Mesothelial cell of epicardium (in vitro differentiated cells): ENCODE measurements at places on chromosomes 13 and 19. TPM values are rescaled to one million over a fixed set of nuclear protein-coding genes. Genes with fewer than 3 reads are reported as not detected.

GRCh38 chr13:48662226-48662625 lies 8.5 kb downstream of the CYSLTR2 start:
- DNase-seq: no peak

DNA sequence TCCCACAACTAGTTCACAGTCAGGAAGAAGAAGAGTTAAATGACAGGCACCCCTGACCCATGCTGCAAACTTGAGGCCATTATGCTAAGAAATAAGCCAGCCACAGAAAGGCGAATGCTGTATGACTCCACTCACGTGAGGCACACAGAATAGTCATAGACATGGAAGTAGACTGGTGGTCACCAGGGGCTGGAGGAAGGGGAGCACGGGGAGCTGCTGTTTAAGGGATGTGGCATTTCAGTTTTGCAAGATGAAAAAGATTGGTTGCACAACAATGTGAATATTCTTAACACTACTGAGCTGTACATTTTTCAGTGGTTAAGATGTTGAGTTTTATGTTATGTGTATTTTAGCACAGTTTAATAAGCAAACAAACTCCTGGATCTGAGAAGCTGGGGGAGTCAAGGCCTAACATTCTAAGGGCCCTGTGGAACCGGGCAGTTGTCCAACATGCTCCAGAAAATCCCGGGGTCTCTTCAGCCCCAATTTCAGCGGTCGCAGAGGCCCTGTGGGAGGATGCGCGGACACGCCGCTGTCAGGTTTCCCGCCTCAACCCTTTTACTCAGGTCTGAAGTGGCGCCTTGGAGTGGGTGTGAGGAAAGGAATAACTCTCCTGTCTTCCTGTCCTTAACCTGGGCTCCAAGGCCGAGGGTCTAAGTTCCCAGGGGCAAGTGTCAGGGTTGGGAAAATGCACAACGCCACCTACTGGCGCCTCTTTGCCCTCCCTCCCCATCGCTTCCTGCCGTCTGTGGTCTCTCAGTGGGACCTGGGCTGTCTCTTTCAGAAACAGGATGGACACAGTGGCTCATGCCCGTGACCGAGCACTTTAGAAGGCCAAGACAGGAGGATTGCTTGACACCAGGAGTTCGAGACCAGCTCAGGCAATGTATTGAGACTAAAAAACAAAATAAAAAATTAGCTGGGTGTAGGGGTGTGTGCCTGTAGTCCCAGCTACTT lies 4.4 kb upstream of the TMEM272 start:
- no peak for DNase-seq

GRCh38 chr19:30087381-30088138 lies 145.5 kb downstream of the URI1 start:
- no peak for DNase-seq

- no peak for DNase-seq
Measured at GRCh38 chr13:43470610-43471009, 316.2 kb downstream of the ENOX1 start.

DNA sequence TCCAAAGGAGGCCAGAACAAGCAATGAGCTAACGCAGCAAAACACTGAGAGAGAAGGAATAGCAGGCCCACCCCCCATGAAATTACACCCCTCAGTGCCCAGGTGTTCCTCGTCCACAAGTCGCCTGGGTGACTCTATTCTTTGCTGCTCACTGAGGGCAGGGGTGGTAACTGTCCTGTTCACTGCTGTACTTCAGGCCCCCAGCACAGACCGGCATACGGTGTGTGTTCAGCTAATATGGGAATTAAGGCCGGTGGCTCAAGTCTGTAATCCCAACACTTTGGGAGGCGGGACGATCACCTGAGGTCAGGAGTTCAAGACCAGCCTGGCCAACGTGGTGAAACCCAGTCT lies 31.9 kb downstream of the DHRS12 start:
- DNase-seq: no peak

DNA sequence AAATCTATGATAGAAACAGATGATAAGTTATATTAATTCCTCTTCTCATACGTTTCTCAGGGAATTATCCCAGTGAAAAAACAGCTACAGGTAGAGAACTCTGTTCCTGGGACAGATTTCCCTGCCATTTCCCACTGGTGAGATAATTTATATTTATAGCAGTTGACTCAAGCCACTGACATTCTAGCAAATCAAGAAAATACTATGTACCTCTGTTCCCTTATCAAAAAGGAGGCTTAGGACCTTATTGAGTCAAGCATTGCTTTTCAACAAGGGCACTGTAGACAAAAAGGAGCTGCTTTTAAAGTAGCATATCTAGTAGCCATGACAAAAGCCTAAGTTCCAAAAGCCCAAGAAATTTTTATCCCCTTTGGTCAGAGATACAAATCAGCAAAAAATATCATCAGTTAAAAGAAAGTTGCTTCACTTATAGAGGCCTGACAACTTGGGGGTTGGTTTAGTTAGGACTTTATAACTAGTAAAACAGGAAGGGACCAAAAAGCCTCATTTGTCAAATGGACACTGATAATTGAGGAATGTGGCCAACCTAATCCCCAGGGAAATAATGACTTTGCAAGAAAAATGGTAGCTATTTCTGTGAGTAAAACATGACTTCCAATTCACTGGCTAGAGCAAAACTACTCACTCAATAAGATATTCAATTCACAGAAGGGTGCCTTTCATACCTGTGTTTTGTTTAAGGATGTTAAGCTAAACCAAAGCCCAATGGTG lies 652.5 kb downstream of the SLITRK1 start:
- DNase-seq: no peak

GRCh38 chr13:112814905-112815585 lies 125.2 kb downstream of the ATP11A start:
- DNase-seq: no peak

DNA sequence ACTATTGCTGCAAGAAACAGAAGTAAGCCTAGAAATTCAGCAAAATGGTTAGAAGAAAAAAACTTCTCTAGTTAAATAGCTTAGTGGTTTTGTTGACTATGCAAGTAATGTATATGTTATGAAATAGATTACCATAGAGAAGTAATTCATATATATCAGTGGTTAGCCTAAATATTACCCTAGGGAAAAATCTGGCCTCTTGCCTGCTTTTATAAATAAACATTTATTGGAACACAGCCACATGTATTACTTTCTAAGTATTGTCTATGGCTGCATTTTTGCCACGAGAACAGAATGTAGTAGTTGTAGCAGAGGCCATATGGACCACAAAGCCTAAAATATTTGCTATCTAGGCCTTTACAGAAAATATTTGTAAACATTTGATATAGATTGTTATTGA lies 1471.7 kb upstream of the PRR20A start:
- DNase-seq: no peak

DNA sequence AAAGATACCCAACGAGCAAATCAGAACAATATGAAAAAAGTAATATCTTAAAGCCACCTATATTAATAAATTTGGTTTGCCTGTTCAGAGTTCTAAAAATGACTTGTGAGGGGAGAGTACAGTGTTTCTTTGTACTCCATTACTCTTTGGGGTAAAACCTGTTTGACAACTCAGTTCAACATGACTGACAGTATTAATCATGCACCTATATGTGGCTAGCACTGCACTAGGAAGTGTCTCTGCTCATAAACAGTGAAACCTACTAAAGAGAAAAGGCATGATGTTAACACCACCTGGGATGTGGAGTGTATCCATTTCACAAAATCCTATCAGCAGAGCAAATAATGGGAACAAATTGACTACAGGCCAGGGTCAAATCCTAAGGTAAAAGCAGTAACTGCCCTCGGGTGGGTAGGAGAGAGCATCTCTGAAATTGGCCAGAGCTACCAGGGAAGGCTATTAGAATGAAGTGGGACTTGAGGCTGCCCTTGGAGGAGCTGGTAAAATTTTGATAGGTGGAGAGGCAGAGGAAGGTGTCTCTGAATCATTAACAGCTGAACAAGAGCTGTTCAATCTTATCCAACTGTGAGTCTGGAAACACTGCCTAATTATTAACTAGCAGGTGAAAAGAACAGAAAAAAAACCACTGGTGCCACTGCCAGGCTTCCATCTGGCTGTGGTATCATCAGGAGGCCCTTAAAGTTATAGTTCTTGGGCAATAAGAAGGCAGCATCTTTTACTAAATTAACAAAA lies 365.1 kb downstream of the DNAJC15 start:
- DNase-seq: no peak

GRCh38 chr13:82412749-82413148 lies 1469.5 kb downstream of the SLITRK1 start:
- DNase-seq: no peak

C19orf81 gene
- total RNA-seq: 3.0 to 5.0 TPM (median 3.5 TPM) in 3 replicates

UBE2L5 gene
- total RNA-seq: 0.20 TPM in 1 of 3 replicates, not detected in the others

ZNF555 gene
- total RNA-seq: 10.6 to 12.9 TPM (median 10.6 TPM) in 3 replicates

DNAJB1 gene
- total RNA-seq: 106 to 113 TPM (median 110 TPM) in 3 replicates

ZNF547 gene
- 3.9 to 6.8 TPM (median 4.7 TPM) in 3 replicates for total RNA-seq
